ENCODE measurements at places on chromosomes 13 and 19.

DNA sequence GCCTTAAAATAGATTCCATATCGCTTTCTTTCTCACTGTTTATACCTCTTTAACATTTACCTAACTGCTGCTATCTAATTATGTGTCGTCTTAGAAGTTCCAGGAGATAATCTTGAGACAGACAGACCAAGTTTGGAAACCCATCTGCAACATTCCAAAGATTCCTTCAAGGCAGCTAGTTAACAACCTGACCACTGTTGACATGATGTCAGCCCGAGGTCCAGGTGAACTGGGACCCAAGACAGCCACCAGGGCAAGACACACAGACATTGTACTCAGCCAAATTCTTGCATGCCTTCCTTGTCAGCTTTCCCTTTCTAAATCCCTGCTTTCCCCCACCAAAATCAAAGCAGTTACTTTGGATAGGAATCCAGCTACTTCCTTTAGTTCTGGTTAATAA lies 1476.5 kb upstream of the PRR20A start:
- no peak for DNase-seq

- DNase-seq, result no peak
Measured at GRCh38 chr19:49347835-49348234, 12.6 kb downstream of the CD37 start.

- no peak for DNase-seq
Measured at GRCh38 chr13:33150126-33150525, 133.9 kb downstream of the KL start.

GRCh38 chr19:48866692-48867091 lies 1.7 kb downstream of the PLEKHA4 start:
- no peak for DNase-seq

DNA sequence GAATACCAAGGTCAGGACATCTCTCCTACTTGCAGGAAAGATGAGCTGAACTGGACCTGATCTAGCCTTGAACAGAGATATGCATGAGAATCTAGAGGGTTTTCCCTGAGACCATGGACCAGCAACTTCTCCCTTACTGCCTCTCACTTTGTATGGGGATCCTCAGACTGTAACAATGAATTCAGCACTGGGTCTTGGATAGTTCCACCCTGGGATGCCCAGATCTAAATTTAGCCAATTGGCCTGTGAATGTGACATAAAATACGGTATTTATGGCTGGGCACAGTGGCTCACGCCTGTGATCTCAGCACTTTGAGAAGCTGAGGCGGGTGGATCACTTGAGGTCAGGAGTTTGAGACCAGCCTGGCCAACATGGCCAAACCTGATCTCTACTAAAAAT lies 15.3 kb upstream of the LILRA2 start:
- no peak for DNase-seq

DNA sequence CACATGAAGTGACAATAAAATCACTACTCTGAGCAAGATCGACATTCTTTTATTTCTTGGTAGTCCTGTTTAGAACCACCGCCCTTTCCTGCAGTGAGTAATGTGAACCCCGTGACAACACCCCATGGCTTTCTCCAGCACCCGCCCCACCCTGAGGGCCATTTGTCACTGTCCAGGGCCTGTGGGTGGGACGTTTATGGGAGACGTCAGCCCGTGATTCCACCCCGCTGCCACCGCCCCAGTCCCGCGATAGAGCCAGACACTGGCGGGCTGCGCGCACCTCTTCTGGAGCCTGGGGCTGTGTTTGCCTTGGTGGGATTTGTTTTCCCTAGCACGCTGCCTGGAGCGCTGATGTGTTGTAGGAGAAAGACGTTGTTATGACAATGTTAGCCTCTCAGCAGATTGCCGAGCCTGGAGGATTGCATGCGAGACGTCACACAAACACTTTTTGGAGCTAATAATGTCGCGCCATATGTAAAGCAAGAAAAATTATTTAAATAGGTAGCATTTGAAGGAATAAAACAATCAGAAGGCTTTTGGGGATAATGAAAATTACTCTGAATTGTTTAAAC lies 263.7 kb downstream of the TEX29 start:
- no peak for DNase-seq

GRCh38 chr13:113786262-113786841 lies 27.3 kb downstream of the TMEM255B start:
- no peak for DNase-seq

DNA sequence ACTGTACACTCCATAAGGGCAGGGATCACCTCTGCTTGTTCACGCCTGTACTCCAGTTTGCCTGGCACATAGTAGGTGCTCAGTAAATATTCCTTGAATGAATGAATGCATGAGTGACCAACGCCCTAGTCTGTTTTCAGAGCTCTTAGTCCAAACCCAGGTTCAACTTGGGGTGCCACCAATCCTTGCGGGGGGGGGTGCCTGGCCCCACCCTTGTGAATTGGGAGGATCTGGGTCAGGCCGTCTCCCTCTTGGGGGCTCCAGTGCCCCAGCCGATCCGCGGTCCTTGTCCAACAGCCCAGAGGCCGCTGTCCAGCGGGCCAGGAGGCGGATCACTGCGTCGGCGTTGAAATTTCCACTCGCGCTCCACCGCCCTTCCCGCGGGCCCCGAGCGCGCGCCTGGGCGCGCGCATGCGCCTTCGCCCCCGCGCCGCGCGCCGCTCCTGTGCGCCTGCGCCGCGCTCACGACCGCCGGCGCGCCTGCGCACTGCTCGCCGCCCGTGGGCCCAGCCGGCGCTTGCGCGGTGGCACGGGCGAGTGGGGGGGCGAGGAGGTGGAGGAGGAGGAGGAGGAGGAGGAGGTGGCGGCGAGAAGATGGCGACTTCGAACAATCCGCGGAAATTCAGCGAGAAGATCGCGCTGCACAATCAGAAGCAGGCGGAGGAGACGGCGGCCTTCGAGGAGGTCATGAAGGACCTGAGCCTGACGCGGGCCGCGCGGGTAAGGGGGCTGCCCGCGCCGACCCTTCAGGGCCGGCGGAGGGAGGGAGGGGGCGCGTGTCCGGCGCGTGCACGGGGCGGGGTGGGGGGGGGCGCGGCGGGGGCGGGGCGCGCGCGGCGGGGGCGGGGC lies at the start of gene CRTC1:
CRTC1 (plus strand) TSS at position 572 of the 849 bp plus-strand sequence; CDS start at position 595, 23 bp downstream.
- peak; percentile 94 for DNase-seq

DNA sequence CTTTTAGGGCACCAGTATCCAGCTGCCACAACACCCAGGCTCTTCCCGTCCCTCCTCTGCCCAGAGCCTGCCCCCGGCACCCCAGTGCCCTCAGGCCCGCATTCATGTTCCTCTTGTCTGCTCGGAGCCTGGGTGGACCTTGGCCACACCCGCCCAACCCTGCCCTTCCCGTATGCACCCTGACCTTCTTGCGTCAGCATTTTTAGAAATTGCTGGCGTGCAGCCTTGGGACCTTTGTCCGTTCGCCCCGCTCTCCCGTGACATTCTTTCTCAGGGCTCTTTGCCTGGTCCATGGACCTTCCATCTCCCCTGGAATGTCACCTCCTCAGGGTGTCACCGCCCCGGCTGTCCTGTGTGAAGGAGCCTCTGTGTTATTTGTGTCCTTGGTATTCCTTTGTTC lies 7.6 kb downstream of the NUCB1 start:
- DNase-seq, result no peak

- DNase-seq, result no peak
Measured at GRCh38 chr19:2358548-2359173, 1.4 kb upstream of the TMPRSS9 start.

DNA sequence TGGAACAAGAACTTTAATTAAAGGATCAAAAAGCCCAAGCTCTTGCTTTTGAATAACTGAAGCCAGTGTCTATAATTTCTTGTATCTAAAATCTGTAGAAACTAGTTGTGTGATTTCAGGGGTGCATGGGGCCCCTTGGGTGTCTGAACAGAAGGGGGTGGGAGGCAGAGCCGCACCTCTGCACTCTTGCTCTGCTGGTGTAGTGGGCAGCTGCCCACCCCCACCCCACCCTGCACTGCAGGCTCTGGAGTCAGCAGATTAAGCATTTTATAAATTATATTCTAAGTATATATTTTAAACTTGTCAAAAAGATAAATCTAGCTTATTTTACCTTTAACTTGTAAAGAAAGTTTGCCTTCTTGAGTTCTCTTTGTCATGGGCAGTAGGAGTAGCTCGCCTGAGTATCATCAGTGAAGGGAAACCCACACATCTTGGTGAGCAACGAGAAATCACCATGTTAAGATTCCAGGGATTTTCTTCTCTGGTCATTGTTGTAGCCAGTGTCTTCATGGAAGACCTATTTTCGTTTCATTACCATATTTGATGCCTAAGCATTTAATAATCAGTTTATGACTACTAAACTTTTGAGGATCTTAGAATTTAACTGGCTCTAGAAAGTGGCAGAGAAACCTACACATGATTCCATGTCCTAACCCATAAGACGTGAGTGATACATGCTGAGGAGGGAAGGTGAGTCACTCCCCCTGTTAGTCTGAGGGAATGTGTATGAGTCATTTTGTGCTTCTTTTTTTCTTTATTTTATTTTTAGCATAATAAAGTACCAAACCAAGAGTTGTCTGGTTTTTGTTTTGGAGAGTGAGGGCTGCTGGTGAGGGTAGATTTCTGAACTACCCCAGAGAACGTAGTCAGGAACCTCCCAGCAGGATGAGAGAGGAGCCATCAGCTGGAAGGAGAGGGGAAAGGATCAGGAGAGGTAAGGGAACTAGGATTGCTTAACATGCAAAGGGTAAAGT lies 7.7 kb downstream of the UBE2L5 start:
- no peak for DNase-seq
